ENCODE measurements at places on chromosomes 6 and 20. TPM values are rescaled to one million over a fixed set of nuclear protein-coding genes. Genes with fewer than 3 reads are reported as not detected.

BAG2 gene
- total RNA-seq, result 6.1 TPM

- no peak for DNase-seq
These were observed 46.5 kb downstream of the FAM217A start for GRCh38 chr6:4032475-4032874.

FOXF2 gene
- 0.58 TPM for total RNA-seq

DNA sequence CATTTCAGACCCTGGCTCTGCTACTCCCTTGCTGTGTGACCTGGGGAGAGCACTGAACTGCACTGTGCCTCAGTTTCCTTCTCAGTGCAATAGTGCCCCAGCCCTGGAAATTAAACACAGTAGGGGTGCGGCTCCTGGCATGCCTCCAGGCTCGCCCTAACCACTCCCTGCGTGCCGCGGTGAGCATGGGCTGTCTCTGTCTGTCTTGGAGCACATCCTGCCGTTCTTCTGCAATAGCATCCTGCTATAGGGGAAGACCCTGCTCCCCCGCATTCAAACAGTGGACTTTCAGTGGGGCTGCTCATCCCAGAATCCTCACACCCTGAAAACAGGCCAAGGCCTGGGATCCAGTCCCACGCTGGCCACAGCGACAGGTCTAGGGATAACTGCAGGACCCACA is 129.5 kb downstream of the FOXC1 start:
- no peak for DNase-seq

Data from sciatic nerve (tissue), 2 donors.